ENCODE measurements at places on chromosomes 7 and 10.
A peak's percentile ranks its signal among the peaks of the same experiment; 100 is the strongest.

GRCh38 chr10:58645416-58646146 is 132.9 kb downstream of the BICC1 start:
- no peak for DNase-seq

GRCh38 chr10:89622151-89622550 is 22.9 kb downstream of the PANK1 start:
- no peak for DNase-seq

- no peak for DNase-seq
These were observed 74.1 kb downstream of the GNAI1 start for GRCh38 chr7:80208700-80209099.

DNA sequence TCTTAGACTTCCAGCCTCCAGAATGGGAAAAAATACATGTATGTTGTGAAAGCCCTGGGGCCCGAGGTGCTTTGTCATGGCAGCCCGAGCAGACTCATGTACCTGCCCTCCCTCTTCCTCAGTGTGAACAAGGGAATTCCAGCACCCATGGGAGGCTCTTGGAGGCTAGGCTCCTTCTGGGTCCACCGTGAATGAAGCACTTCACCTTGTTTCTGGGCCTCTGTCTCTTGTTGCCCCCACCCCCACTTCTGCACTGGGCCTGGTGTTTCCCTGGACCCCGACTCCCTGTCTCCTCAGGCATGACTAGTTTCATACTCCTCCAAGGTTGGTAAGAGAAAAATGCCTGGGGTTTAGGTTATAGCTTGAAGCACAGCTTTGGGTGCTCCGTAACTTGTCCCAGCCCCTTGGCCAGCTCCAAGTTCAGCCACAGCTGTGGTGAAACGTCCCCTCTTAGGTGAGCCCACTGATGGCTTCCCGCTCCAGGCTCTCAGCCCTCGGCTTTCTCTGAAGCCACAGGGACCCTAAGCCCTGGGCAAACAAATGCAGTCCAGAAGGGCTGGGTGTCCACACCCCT is 30.2 kb upstream of the ARHGAP22 start:
- no peak for DNase-seq

DNA sequence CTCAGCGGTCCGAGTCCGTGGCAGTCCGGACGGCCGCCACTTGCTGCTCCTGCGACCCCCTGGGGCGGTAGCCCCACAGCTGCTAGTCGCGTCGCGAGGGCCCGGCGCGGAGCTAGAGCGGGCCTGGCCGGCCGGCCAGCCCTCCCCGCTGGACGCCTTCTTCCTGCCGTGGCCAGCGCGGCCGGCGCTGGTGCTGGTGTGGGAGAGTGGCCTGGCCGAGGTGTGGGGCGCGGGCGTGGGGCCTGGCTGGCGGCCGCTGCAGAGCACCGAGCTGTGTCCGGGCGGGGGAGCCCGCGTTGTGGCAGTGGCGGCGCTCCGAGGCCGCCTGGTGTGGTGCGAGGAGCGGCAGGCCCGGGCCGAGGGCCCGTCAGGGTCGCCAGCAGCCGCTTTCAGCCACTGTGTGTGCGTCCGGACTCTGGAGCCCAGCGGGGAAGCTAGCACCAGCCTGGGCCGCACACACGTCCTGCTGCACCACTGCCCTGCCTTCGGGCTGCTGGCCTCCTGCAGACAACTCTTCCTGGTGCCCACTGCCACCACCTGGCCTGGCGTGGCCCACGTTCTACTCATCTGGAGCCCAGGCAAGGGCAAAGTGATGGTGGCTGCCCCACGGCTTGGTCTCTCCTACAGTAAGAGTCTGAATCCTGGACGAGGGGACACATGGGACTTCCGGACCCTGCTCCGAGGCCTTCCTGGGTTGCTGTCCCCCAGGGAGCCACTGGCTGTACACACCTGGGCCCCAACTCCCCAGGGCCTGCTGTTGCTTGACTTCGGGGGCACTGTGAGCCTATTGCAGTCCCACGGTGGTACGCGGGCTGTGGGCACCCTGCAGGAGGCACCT is 631 bp downstream of the HPS6 start:
- DNase-seq, result peak; percentile 25

- no peak for DNase-seq
These were observed 120.1 kb downstream of the WDFY4 start for GRCh38 chr10:48804740-48805182.

- no peak for DNase-seq
These were observed 97.7 kb downstream of the ATE1 start for GRCh38 chr10:121830101-121830500.

GRCh38 chr10:78451592-78451991 is 417.9 kb downstream of the RPS24 start:
- DNase-seq, result peak; percentile 98

- no peak for DNase-seq
These were observed at the start of gene ZP3 for GRCh38 chr7:76424413-76425111. Gene ZP3 (plus strand): TSS chr7:76424950. CDS start chr7:76424965, 15 bp downstream.

DNA sequence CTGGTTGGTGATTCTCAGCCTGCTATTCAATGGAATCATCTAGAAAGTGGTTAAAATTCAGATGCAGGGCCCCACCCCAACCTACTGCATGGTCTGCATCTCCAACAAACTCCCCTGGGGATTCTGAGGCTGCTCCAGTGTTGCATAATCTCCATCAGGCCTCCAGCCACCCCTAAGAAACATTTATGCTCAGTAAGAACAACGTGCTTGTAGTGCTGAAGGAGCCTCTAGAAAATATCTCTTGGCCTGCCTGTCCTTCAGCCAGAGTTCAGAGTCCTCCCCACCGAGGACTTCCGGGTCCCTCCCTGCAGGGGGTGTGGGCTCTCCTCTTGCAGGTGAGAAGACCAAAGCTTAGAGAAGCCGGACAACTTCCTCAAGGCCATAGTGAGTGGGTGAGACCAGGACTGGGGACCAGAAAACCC is 159.8 kb downstream of the SH3PXD2A start:
- peak; percentile 51 for DNase-seq

GRCh38 chr10:7756360-7756992 is 31.3 kb downstream of the KIN start:
- peak; percentile 1 for DNase-seq

DNA sequence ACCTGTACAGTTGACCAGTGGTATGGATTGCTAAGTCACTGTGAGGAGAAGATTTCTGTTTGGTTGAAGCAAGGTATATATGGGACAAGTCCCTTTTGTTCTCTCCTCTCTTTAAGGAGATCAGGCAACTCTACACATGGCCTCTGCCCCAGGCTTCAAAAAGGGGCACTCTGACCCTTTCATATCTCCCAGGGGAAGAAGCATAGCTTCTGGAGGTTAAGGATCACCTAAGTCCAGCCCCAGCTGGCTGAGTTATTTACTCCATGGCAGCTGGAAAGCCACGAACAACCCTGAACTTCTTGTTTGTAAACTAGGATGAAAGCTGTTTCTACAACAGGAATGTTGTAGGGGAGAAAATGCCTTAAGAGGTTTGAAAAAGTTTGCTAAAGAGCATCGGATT is 129.2 kb upstream of the FEZF1 start:
- DNase-seq, result peak; percentile 5

DNA sequence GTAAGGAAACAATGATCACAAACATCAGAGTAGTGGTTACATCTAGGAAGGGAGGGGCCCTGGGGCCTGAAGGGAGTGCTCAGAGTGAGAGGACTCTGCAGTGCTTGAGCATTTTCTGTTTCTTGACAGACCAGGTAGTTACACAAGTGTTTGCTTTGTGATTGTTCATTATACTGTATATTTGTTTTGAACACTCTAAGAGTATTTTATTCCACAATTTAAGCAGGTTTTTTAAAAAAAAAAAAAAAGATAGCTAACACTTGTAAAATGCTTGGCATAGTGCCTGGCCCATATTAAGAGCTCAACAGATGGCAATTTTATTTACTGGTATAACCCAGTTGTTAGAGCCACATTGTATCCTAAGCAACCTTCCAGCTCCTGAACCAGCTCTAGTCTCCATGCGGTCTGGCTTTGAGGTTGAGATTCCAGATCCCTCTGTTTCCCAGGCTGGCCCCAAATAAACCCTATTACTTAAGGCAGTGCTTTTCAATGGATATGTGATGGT is 20.1 kb upstream of the ATXN7L1 start:
- DNase-seq, result peak; percentile 50

DNA sequence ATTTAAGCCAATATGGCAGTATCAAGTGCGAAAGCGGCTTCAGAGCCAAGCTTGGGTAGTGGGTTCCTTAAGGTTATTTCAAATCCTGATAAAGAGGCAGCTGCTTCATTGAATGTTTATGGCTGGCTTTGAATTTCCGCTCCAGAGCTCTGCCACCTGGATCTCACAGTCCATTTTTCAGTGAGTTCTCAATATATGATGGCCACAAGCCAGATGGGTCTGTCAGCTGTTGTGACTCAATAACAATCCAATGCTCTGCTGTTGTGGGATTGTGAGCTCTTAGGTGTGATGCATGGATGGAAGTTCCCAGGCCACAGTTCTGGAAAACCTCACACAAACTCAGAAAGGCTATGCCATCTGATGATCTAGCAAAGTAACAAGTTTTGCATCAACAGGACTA is 743.8 kb upstream of the LRRN3 start:
- peak; percentile 27 for DNase-seq

GRCh38 chr7:129728875-129729467 is 117.5 kb downstream of the NRF1 start:
- DNase-seq, result no peak

DNA sequence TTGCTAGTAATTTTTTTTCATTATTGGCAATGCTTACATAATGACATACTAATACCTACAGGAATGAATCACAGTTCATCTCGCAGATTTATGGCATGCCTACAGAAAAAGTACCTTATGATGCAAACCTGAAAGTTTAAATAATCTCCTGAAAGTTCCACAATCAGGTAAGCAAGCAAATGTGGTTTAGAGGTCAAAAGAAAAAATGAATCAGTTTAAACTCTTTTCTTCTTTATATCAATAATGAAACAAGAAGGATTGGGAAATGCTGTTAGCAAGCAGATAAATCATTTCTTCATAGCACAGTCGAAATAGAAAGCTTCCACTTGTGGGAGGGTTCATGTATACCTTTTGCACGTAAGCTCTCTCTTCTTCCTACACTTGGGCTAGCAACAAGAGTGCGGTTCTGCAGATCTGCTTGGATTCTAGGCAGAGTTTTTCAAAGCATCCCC is 53.7 kb upstream of the MTPN start:
- no peak for DNase-seq

DNA sequence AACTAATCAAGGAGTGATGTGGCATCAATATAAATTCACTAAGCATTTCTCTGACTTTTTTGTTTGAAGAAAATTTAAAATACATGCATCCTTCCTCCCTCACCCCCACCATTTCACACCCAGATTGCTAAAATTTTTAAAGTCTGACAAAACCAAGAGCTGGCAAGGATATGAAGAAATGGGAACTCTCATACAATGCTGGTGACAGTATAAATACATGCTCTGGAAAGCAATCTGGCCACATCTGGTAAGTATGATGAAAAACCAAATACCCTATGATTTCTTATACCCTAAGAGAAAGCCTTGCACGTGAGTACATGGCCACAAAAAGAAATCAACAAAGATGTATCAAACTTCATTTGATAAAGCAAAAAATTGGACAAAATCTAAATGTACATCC is 31.2 kb downstream of the P4HA1 start:
- no peak for DNase-seq

GRCh38 chr10:101829561-101830315 is 11.5 kb upstream of the OGA start:
- peak; percentile 86 for DNase-seq

GRCh38 chr7:98352621-98353020 is 48.3 kb downstream of the BAIAP2L1 start:
- no peak for DNase-seq

GRCh38 chr7:101718363-101719122 is 89.4 kb upstream of the MYL10 start:
- no peak for DNase-seq

DNA sequence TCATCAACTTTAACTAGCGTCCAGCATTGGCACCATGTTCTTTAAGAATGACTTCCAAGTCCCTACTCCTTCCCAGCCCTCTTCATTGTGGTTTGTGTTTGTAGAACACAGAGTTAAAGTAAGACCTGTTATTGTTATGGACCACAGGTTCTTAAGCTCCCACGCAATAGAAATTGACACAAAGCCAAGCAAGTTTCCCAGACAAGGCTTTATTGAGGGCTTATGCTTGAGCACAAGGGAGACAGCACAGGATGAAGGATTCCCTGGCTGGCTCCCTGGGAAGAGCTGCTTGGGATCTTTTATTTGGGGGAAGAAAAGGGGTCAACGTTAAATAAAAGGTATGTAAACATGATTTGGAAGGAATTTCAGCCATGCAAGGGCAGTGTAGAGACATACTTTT is 44.3 kb upstream of the PRKCQ start:
- DNase-seq, result peak; percentile 68

DNA sequence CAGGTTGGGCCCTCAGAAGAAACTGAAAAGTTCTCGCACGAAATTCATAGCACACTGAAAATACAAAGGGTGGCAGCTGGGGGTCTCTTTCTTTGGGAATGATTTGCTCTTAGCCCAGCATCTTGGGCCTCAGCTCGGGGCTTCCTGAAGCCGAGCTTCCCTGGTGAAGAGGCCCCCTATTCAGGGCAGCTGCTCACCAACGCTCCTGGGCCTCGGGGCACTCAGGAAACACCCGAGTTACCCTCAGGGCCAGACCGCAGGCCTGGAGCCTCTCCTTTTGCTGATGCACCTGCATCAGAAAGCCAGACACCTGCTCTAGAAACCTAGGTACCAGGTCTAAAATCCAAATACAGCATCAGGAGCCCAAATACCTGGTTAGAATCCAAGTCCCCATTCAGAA is 85.5 kb downstream of the PTPRE start:
- DNase-seq, result no peak

- DNase-seq, result peak; percentile 33
These were observed 1.8 kb downstream of the HNRNPF start for GRCh38 chr10:43407148-43407575.

DNA sequence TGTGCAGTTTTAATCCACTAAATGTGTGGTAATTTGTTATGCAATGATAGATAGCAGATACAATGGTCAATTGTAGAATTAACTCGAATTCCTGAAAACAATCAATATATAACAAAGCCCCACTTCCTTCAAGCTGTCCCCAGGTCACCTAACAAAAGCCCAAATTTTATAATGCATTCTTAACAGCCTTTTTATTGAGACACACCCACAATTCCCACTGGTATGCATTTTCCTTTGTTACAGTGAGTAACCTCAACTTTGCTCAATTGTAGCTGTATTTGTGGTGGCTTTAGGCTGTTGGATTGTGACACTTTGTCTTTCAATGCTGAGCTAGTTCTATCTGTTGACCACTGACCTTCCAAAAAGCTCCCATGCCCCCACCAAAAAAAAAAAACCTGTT is 279.8 kb upstream of the CACNA2D1 start:
- DNase-seq, result no peak

GRCh38 chr10:11602358-11602757 is 9.1 kb downstream of the USP6NL start:
- DNase-seq, result no peak

DNA sequence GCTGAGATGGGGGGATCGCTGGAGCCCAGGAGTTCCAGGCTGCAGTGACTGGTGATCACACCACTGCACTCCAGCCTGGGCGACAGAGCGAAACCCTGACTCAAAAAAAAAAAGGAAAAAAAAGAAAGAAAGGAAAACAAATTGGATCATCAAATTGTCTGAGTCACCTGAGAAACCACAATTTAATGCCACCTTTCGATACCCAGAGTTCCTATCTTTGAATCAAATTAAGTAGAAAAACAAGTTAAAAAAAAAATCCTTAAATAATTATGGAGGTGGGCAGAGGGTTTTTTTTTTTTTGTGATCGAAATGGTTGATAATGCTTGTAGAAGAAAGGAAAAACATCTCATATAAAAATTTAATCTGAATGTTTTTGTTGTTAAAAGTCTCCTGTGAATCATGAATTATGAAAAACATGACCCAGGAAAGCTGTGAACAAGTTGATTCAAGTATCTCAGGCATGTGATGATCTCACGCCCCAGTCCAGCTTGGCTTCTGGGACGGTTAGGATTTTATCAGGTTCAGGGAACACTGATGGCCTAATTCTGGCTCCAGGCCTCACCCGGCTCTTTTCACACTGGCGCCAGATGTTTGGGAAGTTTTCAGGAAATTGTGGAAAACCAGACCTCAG is 25.3 kb upstream of the CUX1 start:
- DNase-seq, result no peak
